ENCODE measurements at places on chromosomes 3 and 15. TPM values are rescaled to one million over a fixed set of nuclear protein-coding genes. Genes with fewer than 3 reads are reported as not detected.

GRCh38 chr3:129958755-129959154 lies 15.8 kb upstream of the TRH start:
- DNase-seq = no peak

- DNase-seq = no peak
Observed at GRCh38 chr3:117540597-117540996, 831.0 kb downstream of the TUSC7 start.

DNA sequence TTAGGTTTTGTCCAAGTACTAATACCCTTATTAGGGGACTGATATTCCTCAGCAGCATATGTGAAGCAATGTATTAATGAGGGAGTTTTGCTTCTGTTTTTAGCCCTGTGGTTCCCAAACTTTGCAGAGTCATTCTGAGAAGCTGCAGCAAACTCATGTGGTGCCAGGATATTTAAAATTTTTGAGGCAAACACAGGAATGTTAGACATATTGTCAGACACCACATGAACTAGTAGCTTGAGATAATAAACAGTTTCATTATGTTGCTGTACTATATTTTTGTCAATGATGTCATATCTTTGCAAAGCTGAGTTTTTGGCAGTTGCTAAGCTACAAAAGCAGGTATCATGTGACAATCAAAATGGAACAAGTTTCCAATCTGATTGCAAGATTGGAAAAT lies 36.6 kb downstream of the ATP6V1A start:
- no peak for DNase-seq

DNA sequence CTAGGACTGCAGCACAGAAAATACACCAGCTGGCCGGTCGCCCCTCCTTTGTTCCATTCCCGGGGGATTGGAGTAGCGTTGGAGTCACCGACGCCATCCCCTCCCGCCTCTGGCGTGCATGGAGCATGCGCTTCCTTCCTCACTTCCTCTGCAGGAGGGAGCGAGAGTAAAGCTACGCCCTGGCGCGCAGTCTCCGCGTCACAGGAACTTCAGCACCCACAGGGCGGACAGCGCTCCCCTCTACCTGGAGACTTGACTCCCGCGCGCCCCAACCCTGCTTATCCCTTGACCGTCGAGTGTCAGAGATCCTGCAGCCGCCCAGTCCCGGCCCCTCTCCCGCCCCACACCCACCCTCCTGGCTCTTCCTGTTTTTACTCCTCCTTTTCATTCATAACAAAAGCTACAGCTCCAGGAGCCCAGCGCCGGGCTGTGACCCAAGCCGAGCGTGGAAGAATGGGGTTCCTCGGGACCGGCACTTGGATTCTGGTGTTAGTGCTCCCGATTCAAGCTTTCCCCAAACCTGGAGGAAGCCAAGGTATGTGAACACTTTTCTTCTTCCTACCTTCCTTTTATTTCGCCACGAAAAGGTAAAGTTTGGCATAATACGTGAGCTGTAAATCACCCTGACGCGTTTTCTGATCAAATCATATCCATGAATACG lies at the start of gene SCG3:
Gene SCG3, plus strand, starts transcription at position 201 of the 661 bp plus-strand sequence. Its CDS starts 253 bp downstream, at position 454.
- peak; percentile 99 for DNase-seq

- no peak for DNase-seq
Observed at GRCh38 chr3:106172780-106173179, 304.0 kb upstream of the CBLB start.

DNA sequence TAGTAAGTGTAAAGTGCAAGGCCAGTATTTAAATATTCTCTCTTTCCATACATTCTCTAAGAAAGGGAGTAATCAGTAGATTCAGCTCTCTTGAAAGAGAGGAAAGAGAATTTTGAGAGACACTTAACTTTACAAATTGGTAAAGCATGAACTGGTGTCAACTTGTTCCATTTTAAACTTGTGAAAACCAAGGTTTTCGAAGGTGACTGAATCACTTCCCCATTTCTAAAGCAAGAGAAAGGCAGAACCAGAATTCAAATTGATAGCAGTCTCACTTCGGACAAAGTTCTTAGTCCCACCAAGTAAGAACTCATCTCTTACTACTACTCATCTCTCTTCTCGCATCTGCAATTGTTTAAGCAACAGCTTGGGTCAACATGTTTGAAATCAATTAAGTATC lies 22.4 kb downstream of the TJP1 start:
- DNase-seq = no peak

DNA sequence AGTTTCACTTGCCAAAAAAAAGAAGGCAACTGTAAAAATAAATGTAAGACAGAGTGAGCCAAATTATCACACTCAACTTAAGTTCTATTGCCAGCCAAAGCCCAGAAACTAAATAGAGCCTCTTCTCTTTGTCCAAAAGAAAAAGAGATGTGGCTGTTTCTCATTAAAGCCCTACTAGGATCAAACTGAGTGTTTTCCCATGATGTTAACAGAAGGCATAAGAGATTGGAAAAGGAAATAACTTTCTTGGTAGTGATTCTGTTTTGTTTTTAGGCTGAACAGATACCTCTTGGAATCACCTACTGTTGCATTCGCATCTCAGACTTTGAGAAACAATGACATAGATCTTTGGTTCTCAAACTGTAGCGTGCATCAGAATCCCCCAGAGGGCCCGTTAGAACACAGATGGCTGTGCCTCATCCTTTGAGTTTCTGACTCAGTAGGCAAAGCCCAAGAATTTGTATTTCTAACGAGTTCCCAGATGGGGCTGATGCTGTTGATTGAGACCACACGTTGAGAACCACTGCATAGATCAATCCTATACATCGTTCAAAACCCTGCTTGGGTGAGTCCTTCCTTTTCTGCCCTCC lies 42.5 kb upstream of the SRGAP3 start:
- no peak for DNase-seq

DNA sequence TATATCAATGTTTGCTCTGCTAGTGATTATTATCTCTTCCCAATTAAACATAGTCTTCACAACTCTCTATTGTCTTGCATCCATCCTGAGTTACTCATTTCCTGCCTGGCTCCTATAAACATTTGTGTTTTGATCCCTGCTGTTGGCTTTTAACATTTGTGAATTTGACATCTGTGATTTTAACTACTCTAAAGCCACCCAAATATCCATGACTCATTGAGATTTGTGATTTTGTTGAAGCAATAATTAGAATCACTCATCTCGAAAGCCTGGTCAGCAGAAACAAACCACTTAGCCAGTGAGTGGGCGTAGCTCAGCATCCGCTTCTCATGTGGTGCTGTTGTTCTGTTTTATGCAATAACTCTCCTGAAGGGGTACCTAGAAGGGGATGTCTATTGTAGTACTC lies 174.3 kb upstream of the ZBTB20 start:
- DNase-seq = no peak

DNA sequence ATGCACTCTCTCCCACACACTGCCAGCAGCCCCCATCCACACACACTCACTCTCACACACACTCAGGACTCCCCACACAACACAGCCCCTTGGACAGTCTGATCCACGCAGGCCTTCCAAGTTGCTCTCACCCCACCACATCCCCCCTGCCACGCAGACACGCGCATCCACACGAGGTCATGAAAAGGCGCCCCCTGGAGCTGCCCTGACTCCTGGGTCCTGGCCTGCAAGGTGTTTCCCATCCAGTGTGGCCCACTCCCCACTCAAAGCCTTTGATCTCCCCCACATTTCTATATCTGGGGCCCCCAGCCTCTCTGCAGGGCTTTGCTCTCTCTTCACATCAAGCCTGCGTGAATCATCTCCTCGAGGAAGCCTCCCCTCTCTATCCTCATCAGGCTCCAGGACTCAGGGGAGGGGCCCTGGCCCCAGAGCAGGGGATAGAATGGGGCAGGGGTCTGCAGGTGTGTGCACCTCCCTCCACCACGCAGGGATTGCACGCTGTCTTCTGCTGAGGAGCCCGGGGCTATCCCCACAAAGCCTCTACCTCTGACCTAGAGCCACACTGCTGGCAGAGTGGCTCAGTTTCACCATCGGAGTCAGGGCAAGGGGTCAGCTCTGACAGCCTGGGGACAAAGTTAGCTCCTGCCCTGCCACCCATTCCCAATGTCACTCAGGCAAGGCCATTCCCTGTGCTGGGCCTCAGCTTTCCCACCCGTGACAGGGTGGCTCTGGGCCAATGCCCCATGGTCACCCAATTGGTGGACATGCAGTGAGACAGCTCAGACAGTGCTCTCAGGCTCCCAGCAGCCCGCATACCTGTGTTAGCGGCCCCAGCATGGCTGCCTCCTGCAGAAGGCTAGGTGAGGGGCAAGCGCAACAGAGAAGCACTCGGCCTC lies 6.4 kb downstream of the MYL3 start:
- no peak for DNase-seq

DNA sequence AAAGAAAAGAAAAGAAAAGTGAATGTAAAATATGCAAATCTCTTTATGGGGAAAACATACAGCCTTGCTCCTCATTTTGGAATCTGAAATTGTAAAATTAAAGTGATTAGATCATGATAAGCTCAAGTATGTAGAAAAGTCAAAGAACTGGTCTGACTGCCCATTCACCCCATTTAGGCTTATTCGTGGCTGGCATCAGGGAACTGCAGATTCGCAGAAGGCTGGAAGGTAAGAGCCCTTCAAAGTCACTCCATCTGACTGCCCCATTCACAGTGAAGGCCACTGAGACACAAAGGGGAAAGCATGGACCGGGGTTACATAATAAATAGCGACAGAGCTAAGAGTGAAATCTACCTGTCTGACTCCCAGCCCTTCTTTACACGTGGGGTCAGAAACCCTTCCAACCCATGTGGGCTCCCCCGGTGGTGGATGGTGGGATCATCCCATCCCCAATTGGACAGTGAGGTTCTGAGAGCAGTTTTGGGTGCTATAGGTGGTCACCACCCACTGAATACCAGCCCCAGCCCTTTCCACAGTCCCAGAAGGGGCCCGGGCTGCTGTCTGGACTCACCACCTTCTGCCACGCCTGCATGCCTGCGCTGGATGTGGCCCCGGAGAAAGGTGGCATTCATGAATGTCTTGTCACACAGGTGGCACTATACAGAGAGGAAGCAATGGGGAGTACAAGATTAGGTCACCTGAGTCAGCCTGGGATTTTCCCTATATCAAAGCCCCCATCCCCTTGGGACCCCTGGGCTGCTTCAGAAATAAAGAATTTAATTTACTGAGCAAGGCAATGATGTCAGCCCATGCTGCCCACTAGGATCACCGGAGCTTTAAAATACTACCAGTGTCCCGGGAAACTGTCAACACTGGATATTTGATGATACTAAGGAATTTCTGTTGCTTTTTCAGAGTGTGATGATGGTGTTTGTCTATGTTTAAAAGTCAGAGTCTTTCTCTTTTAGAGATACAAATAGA lies 17.9 kb downstream of the DZIP1L start:
- peak; percentile 61 for DNase-seq

DNA sequence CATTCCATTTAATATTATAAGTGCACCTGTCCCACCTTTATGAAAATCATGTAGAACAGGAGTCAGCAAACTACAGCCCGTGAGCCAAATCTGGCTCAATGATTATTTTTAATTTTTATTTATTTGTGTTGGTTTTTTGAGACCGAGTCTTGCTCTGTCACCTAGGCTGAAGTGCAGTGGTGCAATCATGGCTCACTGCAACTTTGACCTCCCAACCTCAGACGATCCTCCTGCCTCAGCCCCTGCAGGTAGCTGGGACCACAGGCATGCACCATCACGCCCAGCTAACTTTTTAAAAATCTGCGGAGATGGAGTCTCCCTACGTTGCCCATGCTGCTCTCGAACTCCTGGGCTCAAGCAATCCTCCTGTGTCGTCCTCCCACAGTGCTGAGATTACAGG lies 42.0 kb downstream of the MYO1E start:
- DNase-seq = no peak

DNA sequence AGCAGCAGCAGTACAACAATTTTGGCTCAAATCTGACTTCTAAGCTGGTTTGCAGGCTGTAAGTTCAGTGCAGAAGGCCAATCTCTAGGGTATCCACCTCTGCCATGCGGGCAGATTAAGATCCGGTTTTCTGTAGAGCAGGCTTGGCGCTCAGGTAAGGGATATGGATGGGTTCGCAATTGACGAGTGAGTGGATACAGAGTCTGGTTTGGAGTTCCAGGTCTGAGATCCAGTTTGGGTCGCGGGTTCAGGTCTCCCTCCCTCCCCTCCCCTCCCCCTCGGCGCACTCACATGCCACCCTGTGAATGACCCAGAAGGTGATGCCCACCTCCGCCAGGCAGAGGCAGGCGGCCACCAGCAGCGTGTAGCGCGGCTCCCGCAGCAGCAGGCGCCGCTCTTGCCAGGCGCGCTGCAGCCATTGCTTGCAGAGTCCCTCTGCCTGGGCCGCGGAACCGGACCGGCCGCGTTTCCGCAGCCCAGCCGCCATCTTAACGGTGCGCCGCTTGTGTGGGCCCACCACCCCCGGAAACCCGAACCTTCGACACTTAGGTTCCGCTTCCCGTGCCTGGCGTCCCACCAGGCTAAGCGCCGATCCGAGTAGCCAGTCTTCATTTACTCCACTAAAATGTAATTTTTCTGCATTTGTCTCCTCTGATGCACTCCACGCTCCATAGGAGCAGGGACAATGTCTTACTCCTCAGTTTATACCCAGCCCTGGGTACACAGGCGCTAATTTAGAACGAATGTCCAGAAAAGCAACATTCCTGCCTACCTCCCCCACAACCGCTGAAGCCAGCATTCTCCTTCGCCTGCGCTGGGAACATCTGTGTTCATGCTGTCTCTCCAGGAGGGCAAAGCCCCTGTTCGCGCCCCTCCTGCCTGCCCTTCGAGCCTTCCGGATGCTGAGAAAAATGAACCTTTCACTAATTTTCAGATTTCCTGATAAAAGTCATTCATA lies at the start of gene ALG3:
Gene ALG3, minus strand, starts transcription at position 509 of the 958 bp plus-strand sequence. Its CDS starts 22 bp downstream, at position 487.
- DNase-seq = peak; percentile 89

DNA sequence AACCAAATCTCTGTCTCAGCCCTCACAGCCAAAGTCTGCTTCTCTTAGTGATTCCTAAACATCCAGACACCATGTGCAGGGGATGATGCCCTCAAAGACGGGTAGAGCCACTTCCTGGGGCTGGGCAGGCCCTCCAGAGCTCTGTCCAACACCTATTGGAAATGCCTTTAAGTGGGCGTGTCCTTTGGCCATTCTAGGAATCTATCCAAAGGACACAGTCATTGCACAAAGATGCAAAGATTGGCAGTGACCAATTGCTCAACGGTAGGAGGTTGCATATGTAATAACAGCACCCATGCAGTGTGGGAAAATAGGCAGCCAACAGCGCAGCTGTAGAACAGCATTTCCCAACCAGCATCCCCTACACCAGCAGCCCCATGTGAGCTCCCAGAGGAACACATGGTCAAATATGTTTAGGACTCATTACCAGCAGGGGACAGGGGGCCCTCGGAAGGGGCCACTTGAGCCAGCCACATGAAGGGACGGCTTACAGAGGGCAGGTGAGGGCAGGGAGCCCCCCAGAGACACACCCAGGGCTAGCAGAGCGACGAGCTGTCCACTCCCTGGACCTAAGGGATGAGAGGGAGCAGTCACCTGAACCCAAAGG lies 142.8 kb upstream of the IQSEC1 start:
- DNase-seq = no peak

GRCh38 chr3:132843349-132843748 lies 121.1 kb upstream of the NPHP3 start:
- DNase-seq = no peak

DNA sequence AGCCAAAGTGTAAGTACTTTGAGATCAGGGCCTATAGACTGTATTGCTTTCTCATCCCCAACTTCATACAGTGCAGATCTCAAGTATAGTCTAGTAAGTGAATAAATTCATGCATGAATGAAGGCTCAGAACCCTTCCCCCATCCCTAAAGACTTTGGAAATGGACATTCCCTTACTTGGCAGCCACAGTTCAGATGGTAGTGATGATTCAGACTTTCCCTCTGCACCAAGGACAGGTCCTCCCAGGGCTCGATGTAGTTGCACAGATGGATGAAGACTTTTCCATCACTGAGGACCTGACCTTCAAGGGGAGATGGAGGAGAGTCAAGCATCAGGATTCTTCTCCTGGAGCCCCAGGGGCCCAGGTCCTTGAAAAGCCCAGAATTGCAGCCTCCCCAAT lies 4.6 kb downstream of the TIMP4 start:
- no peak for DNase-seq

SPTBN5 gene
- total RNA-seq = 0.90 TPM

DENND6A gene
- 13.2 TPM for total RNA-seq

FOXB1 gene
- 3.7 TPM for total RNA-seq

A4GNT gene
- total RNA-seq = not detected

Data from H9 (cell line).